ENCODE measurements at places on chromosomes 5 and 9. TPM values are rescaled to one million over a fixed set of nuclear protein-coding genes. Genes with fewer than 3 reads are reported as not detected.

Gene CDO1
- 5.8 TPM for total RNA-seq

Gene IL5
- not detected for total RNA-seq

Gene PCDHGA3
- 1.4 TPM for total RNA-seq

DNA sequence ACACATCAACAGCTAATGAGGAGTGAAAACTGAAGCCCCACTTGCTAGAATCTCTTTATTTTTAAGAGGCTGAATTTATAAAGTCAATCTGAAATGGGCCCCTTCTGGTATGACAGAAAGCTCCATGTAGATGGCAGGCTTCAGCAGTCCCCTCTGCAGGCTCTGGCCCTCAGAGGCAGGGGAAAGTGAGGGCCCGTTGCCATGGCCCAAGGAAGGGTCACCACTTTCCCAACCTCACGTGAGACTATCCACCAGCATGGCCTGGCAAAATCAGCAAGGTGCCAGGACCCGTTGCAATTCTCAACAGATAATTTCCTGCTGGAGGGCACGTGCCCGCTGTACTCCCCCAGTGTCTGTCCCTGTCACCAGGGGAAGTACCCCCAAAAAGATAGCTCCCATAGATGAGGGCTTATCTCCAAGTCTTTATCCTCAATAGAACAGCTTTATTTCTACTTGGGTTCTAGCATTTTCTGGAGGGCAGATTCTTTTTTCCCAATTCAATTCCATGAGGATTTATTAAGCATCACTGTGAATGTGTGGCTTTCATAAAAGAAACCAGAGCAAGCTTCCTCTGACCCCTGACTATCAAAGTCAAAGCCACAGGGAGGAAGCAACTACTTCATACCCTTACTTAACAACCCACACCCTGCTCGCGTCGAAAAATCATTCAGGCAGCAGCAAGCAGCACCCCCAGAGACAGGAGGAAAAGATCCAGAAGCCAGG, 85.4 kb upstream of the FSTL4 start:
- no peaks in the 10 kb centered on the region for H3K36me3 ChIP-seq
- no peaks in the 10 kb centered on the region for H3K27me3 ChIP-seq
- DNase-seq = no peak
- H3K4me1 ChIP-seq = no peaks in the 10 kb centered on the region

- DNase-seq = peak; percentile 58
- H3K4me3 ChIP-seq = no peak overlapping the region
Observed at GRCh38 chr5:150434464-150434863, 15.1 kb downstream of the RPS14 start.

DNA sequence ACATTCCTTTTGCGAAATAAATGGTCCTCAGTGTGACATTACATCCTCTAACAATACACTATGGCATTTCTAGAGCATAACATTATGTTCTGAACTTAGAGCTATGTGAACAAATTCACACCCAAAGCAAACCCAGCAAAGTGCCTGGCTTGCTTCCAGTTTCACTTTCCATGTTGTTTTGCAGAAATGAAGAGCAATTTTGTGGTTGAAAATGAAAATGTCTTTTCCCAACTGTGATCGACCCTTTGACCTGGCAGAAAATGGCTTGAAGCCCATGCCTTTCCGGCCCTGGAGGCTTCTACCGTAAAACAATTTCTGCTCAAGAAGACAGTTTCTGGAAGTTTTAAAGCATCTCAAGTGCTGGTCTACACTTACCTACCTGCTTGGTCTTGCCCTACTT, 344.7 kb upstream of the RGMB start:
- H3K4me3 ChIP-seq = no peak overlapping the region
- H3K27me3 ChIP-seq = no peaks in the 10 kb centered on the region
- H3K4me1 ChIP-seq = no peaks in the 10 kb centered on the region
- no peaks in the 10 kb centered on the region for H3K36me3 ChIP-seq
- DNase-seq = peak; percentile 46

- no peak overlapping the region for H3K27ac ChIP-seq
- no peaks in the 10 kb centered on the region for H3K4me1 ChIP-seq
- no peak for DNase-seq
- no peaks in the 10 kb centered on the region for H3K36me3 ChIP-seq
Observed at GRCh38 chr9:113361304-113362018, 12.1 kb downstream of the BSPRY start.

Gene CDK9
- total RNA-seq = 78.8 TPM

All from left lung (tissue), 14 donors.